ENCODE measurements at places on chromosomes 5 and 9.

DNA sequence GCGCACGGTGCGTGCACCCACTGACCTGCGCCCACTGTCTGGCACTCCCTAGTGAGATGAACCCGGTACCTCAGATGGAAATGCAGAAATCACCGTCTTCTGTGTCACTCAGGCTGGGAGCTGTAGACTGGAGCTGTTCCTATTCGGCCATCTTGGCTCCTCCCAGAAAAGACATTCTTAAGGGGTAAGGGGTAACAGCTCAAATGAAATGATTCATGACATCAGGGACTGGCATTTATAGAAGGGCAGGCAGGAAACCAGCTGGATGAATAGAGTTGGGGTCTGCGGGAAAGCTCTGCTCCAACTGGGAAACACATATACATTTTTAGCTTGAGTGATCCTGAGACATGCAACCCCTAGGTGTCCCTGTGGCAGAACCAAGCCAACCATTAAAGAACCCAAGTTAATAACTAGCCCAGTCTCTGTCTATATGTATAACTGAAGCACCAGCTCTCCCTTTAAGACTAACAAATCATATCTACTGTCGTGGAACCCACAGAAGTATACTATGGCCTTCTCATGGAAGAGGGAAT lies 119.3 kb downstream of the LMNB1 start:
- DNase-seq, result no peak

DNA sequence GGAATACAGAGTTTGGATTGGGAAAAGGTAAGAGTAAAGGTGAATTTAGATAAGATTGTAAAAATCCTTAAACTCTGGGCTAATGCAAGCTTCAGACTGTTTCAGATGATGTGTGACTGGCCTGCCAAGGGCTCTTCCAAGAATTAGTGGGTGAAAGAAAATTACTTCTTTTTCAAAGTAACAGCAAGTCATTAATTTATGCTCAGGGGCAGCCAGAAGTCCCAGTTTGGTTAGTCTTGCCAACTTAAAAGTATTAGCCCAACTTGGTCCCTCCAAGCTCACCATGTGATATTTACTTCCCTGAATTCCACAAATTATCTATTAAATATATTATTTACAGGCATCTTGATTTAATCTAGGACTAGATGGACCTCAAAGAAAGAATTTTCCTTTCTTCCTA lies 947.8 kb downstream of the NR2F1-AS1 start:
- DNase-seq, result no peak

GRCh38 chr5:79517601-79518000 lies 3.7 kb upstream of the HOMER1 start:
- DNase-seq, result no peak

- no peak for DNase-seq
These were observed 52.7 kb downstream of the ADAMTSL1 start for GRCh38 chr9:18526685-18527084.

DNA sequence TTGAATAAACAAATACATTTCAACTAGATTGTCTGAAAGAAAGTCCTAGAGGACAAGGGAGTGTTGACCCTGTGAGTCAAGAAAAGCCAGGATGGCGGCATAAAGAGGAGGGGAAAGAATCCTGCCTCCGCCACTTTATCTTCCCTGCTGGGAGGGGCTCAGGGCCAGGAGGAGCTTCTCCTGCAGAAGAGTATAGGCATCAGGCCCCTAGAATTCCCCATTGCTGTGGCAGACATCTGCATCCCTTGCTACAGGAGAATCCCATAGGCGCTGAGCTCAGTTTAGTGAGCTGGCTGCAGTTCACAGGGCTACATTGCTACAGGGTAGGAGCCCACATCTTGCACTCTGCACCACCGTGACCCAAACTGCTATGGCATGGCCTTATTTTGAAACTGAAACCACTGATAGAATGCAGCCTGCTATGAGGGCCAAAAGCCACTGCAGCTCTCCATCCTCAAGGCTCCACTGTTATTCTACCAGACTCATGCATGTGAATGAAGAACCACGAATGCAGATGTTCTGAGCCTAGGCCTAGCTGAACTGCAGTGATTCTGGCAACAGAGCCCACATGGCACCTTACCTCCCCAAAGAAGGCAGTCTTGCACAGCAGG lies 941.4 kb upstream of the CTNND2 start:
- DNase-seq, result no peak

- DNase-seq, result no peak
These were observed 34.9 kb downstream of the MTMR12 start for GRCh38 chr5:32277798-32278197.

DNA sequence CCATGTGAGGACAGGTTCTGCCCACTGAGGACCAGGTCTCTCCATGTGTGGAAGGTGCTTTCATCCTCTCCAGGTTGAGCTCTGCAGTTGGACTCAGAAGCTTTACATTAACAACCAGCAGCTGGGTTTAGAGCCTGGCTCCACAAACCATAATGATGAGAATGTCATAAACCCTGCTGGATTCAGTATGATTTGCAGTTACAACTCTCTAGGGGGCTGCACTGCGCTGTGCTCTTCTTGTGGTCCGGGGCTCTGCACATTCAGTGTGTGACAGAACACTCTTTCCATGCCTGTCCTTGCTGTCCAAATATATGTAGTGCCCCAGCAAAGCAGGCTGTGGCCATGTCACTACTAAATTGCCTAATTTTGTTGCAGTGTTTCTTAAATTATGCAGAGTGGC lies 334.3 kb downstream of the ICE1 start:
- DNase-seq, result no peak

DNA sequence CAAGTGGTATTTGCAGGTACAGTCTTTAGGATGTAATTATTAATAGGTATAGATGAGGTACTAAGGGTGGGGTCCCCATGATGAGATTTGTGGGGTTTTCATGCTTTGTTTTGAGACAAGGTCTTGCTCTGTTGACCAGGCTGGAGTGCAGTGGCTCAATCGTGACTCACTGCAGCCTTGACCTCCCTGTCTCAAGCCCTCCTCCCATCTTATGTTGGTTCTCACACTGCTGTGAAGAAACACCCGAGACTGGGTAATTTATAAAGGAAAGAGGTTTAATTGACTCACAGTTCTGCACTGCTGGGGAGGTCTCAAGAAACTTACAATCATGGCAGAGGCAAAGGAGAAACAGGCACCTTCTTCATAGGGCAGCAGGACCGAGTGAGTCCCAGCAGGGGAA lies 217.5 kb downstream of the CDK5RAP2 start:
- no peak for DNase-seq

DNA sequence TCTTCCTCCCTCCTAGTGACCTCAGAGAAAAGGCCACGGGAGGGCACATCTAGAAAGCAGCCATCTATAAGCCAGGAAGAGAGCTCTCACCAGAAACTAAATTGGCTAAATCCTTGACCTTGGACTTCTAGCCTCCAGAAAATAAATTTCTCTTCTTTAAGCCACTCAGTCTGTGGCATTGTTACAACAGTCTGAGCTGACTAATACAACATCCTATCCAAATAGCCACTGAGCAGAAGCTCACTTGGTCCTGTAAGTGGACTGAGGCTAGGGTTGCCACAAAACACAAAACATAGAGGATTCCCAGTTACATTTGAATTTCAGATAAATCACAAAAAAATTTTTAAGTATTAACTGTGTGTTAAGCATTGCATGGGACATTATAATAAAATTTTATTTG lies 383.4 kb downstream of the MLLT3 start:
- DNase-seq, result no peak

GRCh38 chr5:129951039-129951438 lies 46.8 kb downstream of the CHSY3 start:
- DNase-seq, result no peak

GRCh38 chr5:98913911-98914310 lies 14.9 kb downstream of the CHD1 start:
- no peak for DNase-seq
